Natural killer cell (primary cell): ENCODE measurements at places on chromosomes 16 and 17.

DNA sequence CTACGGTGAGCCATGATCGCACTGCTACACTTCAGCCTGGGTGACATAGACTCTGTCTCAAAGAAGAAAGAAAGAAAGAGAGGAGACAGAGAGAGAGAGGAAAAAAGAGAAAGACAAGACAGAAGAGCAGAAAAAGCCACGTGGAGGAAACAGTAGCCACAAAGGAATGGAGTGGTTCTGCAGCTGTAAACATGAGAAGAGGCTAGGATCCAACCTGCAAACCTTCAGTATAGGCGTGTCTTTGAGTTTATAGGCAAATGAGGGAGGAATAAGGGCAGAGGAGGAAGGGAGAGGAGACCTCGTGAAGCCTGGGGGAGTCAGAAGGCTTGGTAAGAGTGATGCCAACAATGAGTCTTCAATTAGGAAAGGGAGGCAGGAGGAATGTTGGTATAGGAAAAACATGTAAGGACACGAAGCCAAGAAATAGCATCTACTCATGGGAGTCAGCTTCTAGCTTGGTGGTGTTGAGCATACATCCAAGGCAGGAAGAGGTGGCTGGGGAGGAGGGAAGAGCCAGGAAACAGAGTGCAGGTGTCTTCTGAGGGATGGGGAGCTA lies 3.9 kb downstream of the MED9 start:
- no peak for DNase-seq

DNA sequence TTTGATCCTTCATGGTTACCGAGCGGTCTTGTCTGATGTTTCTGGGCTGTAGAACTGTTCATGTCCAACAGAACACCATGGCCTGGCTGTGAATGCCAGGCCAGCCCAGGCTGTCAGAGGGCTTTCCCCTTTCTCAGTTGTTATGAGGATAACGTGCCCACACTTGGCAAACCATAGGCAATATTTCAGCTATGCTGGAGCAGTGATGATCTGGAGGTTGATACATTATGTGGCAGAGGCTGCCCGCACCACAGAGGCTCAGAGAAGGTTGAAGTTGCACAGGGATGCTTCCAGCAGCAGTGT lies 92.9 kb downstream of the C16orf78 start:
- DNase-seq: no peak

DNA sequence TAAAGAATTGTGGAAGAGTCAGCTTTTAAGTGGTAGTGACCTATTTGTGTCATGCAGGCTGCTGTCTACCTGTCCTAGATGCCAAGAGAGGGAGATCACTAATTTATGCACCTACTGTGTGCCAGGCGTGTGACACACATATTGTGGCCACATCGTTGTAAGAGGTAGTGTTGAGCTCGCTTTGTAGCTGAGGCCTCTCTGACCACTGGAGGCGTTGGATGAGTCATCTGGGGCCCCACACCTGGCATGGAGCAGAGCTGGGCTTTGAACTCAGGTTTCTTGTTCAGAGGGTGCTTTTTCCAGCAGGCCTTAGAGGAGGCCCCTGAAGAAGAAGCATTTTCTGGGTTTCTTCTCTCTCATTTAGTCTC lies 52.3 kb upstream of the LGALS9 start:
- no peak for DNase-seq

- no peak for DNase-seq
These were observed 10.0 kb upstream of the PECAM1 start for GRCh38 chr17:64400642-64401041.

GRCh38 chr16:62190426-62190825 lies 154.2 kb upstream of the CDH8 start:
- no peak for DNase-seq

- DNase-seq: no peak
These were observed 69.0 kb upstream of the BCAR1 start for GRCh38 chr16:75320435-75320834.

GRCh38 chr17:55822028-55822427 lies 71.2 kb downstream of the PCTP start:
- no peak for DNase-seq

DNA sequence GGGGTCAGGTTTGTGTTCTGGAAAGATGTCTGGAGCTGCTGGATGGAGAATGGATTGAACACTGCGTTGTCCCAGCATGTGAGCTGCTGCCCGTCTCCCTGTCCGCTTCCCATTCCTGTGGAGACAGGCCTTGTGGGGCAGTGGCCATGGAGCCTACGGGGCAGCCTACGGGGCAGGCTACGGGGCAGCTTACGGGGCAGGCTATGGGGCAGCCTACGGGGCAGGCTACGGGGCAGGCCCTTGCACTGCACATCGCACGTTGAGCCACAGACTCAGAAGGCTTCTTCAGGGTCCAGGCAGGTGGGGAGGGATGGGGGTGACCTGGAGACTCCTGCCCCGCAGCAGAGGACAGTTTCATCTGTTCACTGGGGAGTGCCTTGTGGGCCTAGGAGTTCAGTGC lies 9.7 kb upstream of the DBNDD1 start:
- DNase-seq: no peak

GRCh38 chr16:56716761-56717160 lies 13.2 kb upstream of the NUP93 start:
- no peak for DNase-seq

- no peak for DNase-seq
These were observed 3.1 kb downstream of the MFAP4 start for GRCh38 chr17:19383681-19384470.

- DNase-seq: no peak
These were observed 3.8 kb upstream of the RUNDC3A start for GRCh38 chr17:44304651-44305050.

GRCh38 chr16:73384506-73385089 lies 336.7 kb upstream of the ZFHX3 start:
- no peak for DNase-seq

DNA sequence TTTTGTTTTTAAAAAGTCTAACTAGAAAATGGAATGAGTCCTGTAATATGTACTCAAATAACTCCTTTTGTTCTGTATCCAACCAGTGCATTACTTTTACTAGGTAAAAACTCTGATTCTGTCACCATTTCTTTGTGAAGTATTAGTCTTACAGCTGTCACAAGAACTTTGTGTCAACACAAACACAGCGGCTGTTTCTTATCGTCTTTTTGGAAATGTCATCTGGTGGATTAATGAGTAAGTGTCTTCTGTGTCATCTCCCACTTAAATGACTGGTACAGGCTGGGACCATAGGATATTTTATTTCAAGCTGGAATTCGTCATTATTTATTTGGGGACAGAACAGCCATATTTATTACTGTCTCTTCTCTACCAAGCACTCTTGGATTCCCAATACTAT lies 19.1 kb upstream of the ALDH3A2 start:
- DNase-seq: no peak

DNA sequence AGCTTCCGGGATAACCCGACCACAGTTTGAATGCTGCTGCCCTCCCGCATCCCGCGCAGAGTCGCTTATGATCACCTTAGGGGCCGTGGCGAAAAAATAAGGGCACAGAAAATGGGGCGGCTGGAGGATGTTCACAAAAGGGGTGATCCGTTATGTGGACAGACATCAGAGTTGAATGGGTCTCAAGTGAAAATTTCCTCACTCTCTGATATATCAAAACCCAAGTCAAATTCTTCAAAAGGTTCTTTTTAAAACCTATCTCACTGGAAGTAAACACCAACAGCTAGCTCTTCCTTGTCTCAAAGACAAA lies 400 bp upstream of the CEP112 start:
- DNase-seq: no peak

DNA sequence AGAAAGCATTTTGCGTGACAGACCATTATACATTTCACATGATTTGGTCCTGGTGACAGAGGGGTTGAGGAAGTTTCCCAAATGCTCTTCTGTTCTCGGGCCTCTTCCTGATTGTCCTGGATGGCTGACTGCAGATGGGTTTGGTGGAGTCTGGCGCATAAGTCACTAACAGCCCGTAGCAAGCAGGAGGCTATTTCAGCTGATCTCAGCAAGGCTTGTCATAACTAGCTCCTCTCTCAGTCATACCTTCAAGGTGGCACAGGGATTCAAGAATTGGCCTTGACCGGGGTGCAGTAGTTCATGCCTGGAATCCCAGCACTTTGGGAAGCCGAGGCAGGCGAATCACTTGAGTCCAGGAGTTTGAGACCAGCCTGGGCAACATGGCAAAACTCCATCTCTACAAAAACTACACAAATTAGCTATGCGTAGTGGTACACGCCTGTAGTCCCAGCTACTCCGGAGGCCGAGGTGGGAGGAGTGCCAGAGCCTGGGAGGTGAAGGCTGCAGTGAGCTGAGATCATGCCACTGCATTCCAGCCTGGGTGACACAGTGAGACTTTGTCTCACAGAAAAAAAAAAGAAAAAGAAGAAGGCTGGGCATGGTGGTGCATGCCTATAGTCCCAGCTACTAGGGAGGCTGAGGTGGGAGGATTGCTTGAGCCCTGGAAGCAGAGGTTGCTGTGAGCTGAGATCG lies 68.9 kb upstream of the HAS3 start:
- no peak for DNase-seq
